ENCODE measurements at places on chromosomes 7 and 10.

DNA sequence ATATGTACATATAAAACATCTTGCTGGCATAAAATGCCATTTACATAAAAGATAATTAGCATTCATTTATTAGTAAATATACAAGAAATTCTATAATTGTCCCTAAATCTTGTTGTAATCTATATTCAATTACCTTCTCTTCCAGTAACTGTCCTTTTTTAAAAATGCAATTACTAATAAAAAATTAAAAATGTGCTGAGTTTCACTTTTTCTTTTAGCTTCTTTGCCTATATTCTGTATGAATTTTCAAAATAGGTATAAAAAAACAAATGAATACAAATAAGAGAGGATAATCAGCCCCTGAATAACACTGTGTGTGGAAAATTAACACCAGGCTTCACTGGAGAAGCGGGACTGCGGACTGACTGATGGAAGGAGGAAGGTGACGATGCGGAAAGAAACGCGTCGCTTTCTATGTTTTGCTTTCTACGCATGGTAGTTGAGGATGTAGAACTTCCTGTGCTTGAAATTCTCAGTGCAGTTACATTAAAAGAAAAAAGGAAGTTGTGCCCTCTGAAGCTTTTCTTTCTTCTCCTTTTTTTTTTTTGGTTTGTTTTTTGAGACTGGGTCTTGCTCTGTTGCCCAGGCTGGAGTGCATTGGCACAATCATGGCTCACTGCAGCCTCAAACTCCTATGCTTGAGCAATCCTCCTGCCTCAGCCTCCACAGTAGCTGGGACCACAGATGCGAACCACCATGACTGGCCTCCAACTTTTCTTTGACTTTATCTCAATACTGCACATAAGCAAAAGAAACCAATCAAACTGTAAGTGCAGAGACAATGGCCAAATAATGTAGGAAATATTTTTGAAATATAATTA is 7.4 kb upstream of the ZMYND11 start:
- DNase-seq, result no peak

DNA sequence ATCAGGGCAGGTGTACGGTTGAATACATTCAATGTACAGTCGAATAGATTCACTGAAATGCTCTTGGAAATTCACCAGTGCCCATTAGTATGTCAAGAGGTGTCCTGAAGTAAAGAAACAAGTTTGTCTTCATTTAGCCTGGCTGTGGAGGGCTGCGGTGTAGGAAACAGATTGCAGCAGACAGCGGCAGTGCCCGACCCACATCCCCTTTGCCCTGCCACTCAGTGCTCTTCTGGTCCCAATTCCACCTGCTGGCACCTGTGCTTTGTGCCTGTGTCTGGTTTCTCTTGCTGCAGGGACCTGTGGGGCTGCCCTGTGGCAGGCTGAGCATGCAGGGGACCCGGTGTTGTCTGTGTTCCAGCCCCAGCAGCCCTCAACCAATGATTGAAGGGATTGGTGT is 183.7 kb downstream of the RPS24 start:
- no peak for DNase-seq

GRCh38 chr10:99520040-99520846 is 12.5 kb upstream of the NKX2-3 start:
- DNase-seq, result peak; percentile 71

DNA sequence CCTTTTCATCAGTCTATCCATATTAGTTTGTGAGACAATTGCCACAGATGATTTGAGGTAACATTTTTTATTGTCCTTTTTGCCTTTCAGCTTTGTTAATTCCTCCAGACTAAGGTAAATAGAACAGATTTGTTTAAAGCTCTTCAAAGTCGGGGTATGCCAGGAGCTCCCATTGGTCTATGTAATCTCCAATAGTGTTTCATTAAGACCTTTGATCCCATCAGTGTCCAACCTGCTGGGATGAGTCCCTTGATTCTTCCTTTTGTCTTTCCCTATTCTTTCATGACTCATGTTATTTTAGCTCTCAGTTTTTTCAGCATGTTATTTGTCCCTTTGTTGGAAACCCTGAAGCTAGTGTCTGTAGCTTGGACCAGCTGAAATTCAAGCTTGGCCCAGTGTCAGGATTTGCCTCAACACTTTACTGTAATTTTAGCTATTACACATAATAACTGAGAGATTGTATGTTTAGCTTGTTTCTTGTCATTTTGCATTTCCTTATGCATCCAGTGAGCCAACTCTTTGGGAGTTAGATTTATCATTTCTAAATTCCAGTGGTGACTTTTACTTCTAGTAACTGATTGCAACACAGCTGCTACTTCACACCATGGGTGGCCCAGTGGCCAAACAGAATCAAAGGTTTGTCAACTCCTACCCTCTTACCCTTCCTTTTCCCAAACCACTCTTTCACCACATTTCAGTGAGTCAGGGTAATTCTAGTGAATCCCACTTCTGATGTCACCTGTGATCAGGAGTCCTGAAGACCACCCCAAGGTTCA is 15.3 kb downstream of the AGBL3 start:
- DNase-seq, result no peak

DNA sequence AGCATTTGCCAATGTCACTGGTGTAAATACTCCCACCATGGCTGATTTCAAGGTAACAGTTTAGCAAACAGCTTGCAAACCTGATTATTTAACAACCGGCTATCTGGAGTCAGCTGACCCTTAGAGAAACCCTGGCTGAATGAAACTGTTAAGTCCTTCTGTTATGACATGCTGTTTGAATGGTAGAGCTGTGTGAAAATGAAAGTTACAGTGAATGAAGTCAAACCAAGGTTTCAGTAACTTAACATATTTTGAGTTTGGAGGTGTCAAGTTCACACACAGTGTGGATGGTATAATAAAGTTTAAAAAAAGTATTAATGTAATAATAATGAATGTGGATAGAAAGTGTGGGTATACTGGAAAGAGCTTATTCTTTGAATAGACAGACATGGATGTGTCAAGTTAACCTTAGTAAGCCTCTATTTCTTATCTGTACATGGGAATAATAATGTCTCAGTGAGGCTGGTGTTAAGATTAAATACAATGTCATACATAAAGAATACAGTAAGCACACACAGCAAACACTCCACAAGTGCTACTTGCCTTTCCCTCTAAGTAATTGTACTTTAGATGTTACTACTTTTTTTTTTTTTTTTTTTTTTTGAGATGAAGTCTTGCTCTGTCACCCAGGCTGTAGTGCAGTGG is 150.4 kb downstream of the TAX1BP1 start:
- DNase-seq, result no peak

DNA sequence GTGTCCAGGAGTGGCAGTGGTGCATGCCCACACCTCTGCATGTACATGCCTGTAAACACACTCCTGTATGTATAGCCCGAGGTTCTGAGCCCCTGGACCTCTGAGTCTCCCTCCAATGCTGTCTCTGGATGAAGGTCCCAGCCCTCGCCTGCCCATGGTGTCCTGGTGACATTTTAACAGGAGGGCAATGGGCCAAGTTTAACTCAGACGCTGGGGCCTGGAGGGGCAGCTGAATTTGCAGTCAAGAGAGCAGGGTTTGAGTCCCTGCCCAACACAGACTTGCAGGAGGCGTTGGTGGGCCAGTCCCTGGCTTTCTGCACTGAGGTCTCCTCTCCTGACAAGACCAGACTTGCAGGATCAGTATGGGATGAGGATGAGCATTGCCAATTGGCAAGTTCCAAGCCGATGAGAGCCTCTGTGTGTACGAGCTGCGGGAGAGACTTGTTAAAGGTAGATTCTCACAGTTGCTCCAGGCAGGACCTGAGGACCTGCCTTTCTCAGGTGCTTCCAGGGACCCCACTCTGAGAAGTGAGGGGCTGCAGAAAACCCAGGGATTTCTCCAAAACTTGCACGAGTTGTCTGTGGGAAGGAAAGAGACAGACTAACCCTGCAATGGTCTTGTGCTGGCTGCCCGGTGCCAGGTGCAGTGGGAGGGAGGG is 141.9 kb downstream of the ELFN1 start:
- DNase-seq, result peak; percentile 36
